Right renal cortex interstitium (tissue), 3 donors: ENCODE measurements at places on chromosomes 11 and 22. TPM values are rescaled to one million over a fixed set of nuclear protein-coding genes. Genes with fewer than 3 reads are reported as not detected.

Gene FERMT3
- 5.6 TPM for polyA plus RNA-seq

Gene MS4A6E
- not detected for polyA plus RNA-seq

Gene OR52H1
- polyA plus RNA-seq: not detected

Gene TEAD1
- polyA plus RNA-seq: 79.7 TPM

Gene PIWIL4
- 4.0 TPM for polyA plus RNA-seq

Gene DDI1
- not detected for polyA plus RNA-seq

Gene TSPAN32
- 2.3 TPM for polyA plus RNA-seq

Gene CRY2
- 27.9 TPM for polyA plus RNA-seq

Gene MPPED2
- 22.9 TPM for polyA plus RNA-seq

Gene CBLIF
- polyA plus RNA-seq: not detected

Gene CLMP
- 38.4 TPM for polyA plus RNA-seq

DNA sequence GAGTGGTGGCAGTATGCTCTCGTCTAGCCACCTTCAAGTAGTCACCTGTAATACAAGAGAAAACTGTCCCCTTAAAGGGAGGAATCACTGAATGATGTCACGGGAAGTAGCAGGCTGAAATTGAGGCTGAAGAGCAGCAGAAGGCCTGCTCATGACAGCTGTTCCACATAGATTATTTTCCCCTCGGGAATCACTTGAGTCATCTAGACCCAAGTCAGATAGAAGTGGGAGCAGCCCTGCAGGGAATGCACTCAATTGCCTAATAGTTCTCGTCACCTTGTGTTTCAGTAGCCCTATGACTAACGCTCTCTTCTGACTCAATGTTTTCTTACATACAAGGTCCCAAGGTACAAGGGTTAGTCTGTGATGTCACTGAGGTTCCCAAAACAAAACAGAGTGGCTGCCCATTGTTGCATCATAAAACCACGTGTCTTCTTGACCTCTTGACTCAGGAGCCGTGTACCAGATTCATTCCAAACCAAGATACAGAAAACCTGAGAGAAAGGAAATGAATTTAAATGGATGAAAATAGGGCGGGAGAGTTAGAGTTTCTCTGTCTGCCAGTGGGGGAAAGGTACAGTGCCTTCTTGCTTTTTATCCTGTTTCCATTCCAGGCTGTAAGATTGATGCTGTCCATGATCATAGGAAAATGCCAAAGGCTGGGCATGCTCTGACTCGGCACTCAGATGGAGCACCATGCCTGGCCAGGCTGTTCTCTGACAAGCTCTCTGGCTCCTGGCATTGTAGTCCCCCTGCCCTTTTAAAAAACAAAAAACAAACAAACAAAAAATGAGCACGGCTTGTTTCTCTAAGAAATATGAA is 21.6 kb upstream of the C11orf96 start:
- no peak for DNase-seq

DNA sequence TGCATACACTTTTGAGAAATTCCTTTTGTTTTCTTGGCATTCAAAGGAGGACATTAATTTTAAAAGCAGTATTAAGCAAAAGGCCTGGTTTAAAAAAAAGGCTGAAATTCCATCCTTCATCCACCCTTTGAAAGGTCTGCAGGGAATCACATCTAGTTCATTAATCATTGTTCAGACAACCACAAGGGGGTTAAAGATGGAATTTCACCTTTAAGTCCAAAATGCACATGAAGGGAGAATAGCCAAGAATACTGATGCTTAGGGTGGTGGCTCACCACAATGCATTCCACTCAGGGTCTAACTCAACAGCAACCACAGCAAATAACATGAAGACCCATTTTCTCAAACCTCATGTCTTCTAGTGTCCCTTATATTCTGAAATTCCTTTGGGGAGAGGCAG is 256.9 kb downstream of the CADM1 start:
- no peak for DNase-seq

GRCh38 chr11:63551091-63551888 is 11.9 kb downstream of the PLAAT2 start:
- DNase-seq: no peak

DNA sequence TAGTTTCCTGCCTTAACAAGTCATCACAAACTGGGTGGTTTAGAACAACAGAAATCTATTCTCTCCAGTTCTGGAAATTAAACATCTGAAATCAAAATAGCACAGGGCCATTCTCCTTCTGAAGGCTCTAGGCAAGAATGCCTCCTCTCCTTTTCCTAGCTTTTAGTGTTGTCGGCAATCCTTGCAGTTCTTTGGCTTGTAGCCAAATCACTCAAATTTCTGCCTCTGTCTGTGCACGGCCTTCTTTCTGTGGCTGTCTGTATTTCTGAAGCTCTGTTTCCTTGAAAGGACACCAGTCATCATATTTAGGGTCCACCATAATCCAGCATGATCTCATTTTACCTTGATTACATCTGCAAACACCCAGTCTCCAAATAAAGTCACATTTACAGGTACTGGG is 795.5 kb downstream of the METTL15 start:
- no peak for DNase-seq

- DNase-seq: no peak
Measured at GRCh38 chr11:1963864-1964263, 16.7 kb downstream of the MRPL23 start.

DNA sequence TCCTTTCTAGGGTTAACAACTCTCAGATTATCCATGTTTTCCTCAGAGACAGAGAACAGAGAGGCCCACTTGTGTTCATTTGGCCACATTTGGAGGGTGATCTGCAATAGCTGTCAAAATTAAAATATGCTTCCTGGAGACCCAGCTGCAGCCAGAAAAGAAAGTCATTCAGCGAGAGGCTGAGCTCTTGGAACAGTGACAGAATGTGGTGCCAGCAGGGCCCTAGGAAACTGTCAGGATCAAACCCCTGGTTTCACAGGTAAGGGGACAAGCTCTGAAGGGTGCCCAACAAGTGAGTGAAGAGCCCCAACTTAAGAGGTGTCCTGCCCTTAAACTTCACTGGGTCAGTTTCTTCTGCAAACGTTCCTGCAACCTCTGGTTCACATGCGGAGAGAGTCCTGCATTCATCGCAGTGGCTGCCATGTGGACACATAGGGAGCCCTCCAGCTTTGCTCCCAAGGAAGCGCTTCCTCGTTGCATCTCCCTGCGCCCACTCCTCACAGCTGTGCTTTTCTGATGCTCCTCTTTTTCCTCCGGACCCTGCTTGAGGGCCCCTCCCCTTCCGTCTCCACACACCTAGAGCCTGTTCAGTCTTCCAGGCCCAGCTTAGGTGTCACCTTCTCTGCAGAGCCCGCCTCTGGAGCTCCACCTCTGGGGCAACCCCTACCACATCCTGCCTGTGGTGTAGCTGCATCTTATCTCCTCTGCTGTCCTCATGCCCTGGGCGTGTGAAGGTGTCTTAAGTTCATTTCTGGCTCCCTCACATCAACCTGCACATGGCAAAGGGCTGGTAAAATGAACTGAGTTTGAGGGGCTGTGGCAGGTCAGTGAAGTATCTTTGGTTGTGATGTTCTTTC is 3.9 kb downstream of the UCP3 start:
- DNase-seq: no peak

DNA sequence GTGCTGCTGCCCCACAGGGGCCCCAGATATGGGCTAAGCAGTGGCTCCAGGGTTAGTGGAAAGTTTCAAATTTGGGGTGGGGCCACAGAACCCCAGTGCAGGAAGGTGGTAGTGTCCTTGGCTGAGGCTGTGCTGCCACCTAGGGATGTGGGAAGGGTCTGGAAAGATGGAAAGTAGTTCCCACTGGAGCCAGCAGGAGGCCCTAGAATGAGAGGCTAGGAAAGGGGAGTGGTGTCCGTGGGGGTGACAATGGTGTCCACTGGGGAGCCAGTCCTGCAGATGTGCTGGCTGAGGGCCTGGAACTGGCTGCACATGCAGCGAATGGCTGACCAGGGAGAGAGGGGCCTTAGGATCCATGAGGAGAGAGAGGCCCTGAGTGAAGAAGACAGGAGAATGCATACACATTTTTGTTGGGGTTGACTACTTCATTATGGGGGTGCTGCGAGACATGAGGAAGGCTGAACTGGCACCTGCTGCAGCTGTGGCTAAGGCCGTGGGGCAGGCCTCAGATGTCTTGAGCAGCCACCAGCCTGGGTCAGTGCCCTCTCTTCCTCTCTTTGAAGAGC is 21.1 kb downstream of the RFPL3 start:
- DNase-seq: no peak

DNA sequence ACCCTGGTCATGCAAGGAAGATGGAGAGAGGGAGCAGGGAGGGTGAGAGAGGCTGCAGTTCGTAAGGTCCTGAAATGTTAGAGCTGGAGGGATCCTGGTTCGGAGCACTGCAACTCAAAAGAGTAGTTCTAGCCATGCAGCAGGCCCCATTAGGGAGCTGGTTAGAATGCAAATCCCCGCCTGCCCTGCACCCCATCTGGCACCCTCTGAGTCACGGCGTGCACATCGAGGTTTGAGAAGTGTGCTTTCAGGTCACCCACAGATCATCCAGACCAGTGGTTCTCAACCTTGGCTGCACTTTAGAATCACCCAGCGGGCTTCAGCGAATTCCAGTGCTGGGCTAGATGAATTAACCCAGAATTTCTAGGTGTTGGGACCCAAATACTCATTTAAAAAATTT is 48.2 kb downstream of the ST3GAL4 start:
- no peak for DNase-seq
